Cardiac septum (tissue), 1 donor: ENCODE measurements at places on chromosomes 1 and 21. TPM values are rescaled to one million over a fixed set of nuclear protein-coding genes. Genes with fewer than 3 reads are reported as not detected.
A peak's percentile ranks its signal among the peaks of the same experiment; 100 is the strongest.

Gene FOXD3
- total RNA-seq, result 0.30 TPM

Gene UQCRHL
- 4.9 TPM for total RNA-seq

Gene KRTAP26-1
- total RNA-seq, result not detected

Gene TGFB2
- total RNA-seq, result 40.5 TPM

Gene ZNF695
- total RNA-seq, result not detected

DNA sequence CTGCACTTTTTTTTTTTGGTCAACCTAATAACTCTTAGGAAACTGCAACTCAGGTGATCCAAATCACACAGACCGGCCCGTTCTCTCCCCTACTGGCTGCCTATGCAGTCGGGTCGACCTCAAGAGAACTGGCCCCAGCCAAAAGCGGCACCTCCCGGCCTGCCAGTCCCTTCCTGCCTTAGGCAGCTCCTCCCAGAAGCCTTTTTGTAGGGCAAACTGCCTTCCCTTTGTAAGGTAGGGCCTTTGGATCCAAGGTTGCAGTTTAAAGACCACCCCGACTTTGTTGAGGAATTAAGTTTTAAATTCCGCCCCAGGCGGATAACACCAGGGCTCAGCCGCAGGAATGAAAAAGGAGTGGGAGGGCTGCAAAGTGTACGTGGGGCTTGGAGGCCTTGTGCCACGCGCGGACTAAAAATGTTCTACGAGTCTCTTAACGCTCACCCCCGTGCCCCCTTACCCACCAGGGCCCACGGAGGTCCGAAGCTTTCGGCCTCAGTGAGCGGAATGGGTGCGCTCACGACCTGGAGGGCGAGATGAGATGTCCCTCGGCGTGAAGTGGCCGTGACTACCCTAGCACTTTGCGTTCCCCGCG, 642 bp upstream of the ST3GAL3 start:
- DNase-seq, result no peak

DNA sequence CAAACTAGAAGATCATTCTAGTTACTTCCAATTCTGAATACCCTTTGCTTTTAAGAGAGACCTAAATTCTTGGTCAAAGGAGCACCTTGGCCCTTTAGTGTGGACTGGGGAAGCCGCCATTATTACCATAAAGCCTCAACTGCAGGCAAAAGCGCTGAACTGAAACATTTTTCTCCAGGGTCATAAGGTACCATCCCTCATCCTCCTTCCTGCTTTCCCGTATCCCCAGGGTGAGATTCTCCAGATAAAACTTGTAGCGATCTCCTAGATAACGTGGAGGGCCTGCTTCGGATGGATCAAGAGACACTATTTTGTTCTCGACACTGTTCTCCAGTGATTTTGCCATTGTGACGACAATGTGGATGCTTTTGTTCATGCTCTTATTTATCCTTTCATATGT, 9.8 kb downstream of the SLAMF1 start:
- no peak for DNase-seq

- peak; percentile 44 for DNase-seq
Measured at GRCh38 chr1:21506804-21507203, 2.4 kb upstream of the ALPL start.

DNA sequence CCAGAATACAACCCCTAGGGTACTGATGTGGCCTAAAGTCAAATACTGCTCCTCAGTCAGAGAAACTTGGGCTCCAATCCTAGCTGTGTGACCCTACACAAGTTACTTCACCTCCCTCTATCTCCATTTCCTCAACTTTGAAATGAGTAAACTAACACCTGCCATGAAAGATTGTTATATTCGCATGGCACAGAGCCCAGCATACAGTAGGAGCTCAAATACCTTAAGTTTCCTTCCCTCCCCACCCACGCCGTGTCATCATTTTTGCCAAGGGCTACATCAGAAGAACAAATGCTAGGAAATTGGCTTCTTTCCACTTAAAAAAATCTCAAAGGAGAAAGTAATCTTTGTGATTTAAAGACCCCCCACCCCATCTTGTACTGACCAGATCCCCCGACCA, 22.2 kb upstream of the ZNF362 start:
- DNase-seq, result no peak

- no peak for DNase-seq
Measured at GRCh38 chr1:32709476-32709875, 6.9 kb upstream of the SYNC start.

- DNase-seq, result no peak
Measured at GRCh38 chr21:37746849-37747248, 169.4 kb downstream of the KCNJ6 start.

DNA sequence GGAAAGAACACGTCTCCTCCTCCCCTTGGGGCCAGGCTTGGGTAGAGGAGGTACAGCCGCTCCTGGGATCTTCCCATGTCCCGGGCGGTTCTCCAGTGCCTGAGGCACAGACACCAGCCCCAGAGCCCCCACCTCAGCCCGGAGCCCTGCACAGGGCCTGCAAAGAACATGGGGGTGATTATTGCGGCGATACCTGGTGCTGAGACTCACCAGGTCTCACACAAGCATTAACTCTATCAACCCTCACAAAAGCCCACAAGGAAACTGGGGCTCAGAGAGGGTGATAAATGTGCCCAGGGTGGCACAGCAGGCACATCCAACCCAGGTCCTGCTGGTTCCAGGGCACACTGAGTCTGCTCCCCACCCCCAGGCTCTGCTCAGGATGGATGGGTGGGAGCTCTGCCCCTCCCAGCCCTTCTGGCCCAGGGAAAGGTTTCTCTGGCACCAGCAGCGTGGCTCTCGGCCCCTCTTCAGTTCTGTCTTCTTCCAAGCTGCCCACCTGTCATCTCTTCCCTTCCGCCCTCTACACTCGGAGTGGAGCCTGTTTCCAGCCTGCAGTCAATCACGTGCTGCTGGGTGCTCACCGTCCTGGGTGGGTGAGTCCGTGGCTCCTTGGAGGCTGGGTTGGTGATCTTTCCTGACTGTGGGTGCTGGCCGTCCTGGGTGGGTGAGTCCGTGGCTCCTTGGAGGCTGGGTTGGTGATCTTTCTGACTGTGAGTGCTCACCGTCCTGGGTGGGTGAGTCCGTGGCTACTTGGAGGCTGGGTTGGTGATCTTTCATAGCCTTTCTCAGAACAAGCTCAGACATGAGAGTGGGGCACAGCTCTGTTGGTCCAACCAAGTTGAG, 53.6 kb upstream of the AJAP1 start:
- DNase-seq, result peak; percentile 26

DNA sequence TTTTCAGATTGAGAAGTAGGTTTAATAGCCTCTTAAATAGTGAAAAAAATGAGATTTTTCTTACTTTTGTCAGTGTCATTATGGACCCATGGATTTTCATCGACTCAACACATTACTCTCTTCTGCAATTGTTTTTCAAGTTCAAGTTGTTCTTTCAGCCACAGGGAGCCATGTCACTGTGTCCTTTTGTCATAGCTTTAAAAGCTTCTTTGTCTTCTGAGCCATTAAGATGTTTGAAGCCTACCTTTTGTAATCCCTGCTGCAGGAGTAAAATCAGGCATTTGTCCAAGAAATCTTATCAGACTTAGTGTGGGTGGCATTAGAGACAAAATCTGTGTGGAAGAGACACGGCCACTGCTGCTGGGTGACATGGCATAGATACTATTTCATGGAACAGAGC, 92.8 kb upstream of the ZP4 start:
- no peak for DNase-seq

DNA sequence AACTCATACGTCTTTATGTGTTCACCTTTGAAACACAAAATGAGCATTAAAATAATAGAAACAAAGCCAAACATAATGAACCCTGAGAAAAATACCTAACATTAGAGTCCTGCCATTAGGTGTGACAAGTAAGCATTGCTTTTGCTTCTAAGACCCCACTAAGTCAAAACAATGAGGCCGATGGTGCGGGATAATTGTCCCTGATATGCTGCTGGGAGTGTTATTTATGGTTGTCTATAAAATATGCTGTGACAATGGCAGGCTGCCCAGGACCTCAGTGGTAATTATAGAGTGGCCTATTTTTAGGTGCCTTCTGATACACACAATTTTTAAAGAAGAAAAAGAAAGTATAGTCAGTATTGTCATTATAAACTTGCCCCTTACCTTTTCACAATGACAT, 1423.1 kb downstream of the AMY1C start:
- DNase-seq, result no peak

DNA sequence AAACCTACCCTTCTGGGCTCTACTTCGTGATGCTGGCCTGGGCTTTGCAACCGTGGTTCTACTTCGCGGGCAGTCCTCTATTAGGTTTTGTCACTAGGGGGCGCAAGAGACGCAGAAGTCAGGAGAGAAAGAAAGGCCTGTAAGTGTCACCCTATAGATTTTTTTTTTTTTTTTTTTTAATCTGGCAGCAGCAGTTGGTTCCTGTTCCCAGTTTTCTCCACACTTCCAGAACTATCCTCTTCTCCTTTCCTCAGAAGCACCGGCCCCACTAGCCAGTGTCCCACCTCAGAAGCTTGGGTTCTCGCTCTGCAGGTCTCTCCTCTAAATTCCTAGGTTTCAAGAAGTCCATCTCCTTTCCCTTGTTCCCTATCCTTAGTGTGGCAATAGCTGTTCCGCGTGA, 9.1 kb upstream of the LCE2D start:
- DNase-seq, result no peak

DNA sequence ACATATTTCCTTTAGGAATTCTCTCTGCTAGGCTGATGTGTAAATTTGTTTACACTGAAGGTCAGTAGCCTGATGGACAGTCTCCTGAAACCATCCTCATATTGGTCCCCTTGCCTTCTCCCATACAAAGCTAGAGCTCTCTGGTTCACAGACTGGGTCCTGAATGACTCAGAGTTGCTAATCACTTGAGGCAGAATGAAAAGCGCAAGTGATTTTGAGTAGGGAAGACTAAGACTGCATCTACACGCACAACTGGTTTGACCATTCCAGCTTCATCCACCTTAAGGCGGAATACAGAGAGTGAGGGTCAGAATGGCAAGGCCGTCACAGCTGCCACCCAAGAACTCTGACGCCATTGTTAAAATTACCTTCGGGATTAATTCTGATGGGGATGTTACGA, 70.2 kb upstream of the KIF26B start:
- no peak for DNase-seq

DNA sequence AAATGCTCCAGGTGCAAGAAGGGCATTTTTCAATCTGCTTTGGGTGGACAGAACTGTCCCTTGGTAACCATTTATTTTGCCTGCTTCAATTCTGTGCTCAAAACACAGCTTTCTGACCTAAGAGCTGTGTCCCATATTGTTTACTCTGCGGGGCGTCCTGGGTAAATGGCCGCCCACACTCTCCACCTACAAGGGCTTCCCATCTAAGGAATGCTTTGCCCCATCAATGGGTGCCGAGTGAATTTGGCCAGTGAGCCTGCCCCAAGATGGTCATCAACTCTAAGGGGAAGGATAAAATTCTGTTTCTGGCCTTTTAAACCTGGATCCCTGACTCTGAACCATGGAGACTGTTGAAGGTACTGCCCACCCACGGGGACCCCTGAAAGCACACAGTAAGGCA, 55.5 kb upstream of the FAM89A start:
- no peak for DNase-seq

GRCh38 chr1:30314591-30314990, 408.8 kb downstream of the MATN1 start:
- DNase-seq, result no peak

DNA sequence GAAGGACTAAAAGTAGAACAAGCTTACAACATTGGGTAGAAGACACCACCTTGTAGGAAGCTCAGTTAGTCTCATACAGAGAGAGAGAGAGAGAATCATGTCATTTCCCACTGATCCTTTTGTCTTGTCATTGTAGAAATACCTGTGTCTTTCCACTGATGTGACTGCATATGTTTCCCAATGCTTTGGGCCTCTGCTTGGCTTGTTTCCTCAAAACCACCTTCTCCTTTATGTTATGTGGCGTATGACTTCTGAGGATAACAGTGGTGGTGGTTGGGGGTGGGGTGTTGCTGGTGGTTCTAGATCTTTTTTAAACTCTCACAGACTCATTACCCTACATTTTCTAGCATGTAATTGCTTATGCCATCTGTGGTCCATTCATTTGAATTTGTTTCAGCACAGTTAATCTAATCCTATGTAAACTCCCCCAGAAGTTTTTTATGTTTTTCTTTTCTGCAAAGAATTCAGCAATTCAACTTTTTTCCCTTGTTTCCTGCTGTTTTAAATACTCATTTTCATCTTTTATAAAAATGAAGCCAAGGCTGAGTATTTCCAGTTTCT, 9.3 kb downstream of the RGL1 start:
- DNase-seq, result no peak

DNA sequence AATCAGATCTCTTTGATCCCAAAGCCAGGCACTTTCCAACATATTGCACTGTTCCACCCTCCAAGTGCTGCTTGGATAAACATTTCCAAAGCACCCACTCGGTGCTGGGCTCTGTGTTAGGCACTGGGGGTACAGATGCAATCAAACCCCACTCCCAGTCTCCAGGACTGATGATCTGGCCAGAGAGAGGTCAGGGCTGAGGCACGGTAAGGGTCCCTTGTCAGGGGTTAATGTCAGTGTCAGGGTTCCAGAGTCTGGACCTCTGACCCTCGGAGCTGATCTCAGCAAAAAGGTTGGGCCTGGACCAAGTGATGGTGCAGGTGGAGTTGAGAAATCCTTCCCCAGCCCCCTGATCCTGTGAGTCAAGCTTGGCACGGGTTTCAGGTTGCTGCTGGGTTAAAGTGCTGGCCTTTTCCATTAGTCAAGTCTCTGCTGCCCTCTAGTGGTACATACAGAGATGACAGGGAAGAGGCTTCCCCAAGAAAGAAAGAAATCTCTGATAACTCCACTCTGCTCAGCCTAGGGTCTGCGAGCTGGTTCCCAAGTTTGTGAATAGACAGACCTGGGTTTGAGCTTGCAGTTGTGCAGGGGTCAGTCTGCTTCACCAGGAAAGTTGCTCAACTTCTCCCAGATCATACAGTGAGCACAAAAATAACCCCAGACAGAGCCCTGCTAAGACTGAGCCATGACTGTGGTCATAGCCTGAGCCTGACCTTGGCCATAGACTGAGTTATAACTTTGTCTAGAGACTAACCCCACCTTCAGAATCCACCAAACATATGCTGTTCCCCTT, 74.6 kb downstream of the DMRTA2 start:
- no peak for DNase-seq

- no peak for DNase-seq
Measured at GRCh38 chr1:67645495-67646144, 39.4 kb upstream of the GADD45A start.

- DNase-seq, result no peak
Measured at GRCh38 chr1:181327796-181328195, 155.5 kb upstream of the CACNA1E start.
